ENCODE measurements at places on chromosomes 5 and 9.
A peak's percentile ranks its signal among the peaks of the same experiment; 100 is the strongest.

DNA sequence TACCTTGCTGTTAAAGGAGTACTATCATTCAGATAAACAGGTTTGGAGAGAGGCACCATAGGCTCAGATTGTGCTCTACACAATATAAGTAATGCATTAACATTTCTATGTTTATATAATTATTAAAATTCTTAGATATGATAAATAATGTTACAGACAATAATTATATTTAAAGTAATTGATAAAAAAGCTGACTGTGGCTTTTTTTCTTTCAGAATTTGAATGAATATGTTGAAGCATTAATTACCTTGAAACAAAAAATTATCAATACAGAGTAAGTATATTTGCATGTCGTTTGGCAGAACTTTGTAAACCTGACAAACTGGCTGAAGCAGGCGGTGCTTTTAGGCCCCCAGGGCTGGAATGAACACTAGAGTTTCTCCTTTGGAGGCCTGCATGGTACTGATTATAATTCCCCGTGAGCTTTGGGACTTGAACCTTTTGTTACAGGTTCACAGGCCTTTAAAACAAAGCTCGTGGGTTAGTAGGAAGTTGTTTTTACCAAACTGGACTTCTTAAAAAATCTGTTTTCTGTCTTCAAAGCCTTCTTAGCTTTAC lies 13.8 kb downstream of the ICE1 start:
- no peak for DNase-seq

GRCh38 chr5:154039458-154039829 lies 677 bp downstream of the MFAP3 start:
- DNase-seq: no peak

- DNase-seq: no peak
Measured at GRCh38 chr5:175712681-175713085, 54.8 kb downstream of the HRH2 start.

DNA sequence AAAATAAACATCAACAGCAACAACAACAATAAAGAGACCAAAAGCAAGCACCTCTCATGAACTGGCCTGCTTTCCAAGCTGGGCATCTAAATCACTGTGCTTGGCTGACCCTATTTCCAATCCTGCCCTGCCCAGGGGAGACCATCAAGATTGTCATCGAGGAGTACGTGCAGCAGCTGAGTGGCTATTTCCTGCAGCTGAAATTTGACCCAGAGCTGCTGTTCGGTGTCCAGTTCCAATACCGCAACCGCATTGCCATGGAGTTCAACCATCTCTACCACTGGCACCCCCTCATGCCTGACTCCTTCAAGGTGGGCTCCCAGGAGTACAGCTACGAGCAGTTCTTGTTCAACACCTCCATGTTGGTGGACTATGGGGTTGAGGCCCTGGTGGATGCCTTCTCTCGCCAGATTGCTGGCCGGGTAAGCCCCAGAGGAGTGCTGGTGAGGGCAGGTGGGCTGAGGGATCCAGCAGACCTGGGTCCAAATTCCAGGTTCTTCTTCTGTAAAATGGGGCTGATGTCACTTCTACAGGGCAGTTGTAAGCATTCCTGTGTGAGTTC lies 15.6 kb downstream of the PTGS1 start:
- DNase-seq: no peak

DNA sequence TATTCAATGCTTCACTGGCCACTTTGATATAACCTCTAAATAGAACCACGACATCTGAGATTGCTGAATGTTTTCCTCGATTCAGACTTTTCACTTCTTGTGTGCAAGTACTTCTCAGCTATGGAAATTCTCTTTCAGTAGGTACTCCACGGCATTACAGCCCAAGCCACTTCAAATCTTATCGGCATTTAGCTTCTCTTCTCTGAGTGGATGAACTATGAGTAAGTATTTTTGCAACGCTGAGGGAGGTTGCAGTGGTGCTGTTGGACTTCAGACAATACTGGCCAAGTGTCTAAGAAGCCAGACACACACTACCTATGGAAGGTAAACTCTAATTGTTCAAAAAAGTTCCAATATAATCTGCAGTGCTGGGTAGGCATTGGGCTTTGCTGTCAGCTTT lies 60.1 kb downstream of the FBN2 start:
- no peak for DNase-seq

DNA sequence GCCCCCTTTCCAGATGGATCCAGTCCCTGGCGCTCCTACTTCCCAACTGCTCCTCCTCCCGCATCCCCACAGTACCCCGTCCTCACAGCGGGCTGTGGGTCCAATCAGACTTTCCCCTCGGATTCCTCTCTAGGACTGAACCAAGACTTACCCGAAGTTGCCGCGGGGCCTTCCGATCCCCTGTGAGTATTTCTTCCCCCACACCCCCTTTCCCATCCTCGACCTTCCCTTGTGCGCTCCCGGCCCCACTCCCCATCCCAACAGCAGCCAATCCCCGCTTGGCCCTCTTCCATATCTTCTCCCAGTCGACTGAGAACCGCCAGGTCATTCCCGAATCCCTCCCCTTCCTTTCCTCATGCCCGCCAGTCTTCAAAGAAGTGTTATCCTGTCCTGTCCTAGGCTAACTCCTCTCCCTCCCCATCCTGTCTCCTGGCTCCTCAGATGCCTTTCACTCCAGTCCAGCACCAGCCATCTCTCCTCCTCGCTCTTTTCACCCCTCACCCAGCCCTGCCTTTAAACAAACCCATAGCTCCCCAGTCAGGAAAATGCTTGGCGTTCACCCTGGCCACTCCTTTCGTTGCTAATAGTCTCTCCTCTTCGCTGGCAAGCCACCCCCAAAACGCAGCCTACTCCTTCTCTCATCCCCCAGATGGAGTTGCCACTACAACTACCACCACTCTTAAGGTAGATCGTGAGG lies 646 bp downstream of the SWI5 start:
- no peak for DNase-seq

DNA sequence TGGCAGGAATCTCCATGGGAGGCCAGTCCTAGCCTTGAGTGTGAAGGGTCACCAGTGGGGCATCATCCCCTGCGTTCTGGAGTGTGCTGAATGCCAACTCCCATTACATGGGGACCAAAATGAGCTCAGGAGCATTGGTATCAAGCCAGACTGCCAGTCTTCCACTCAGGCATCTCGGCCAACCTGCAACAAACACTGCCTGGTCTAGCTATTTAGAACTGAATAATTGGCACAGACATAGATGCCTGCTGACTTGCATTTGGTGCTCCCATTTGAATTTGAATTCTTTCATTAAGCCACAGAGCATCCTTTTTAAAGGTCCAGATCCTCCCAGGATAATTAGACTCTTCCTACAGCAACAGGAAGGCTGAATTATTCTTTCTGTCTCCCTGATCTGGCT lies 116.6 kb upstream of the ABCA1 start:
- DNase-seq: no peak

GRCh38 chr5:59189472-59190244 lies 606.8 kb downstream of the RAB3C start:
- DNase-seq: no peak

DNA sequence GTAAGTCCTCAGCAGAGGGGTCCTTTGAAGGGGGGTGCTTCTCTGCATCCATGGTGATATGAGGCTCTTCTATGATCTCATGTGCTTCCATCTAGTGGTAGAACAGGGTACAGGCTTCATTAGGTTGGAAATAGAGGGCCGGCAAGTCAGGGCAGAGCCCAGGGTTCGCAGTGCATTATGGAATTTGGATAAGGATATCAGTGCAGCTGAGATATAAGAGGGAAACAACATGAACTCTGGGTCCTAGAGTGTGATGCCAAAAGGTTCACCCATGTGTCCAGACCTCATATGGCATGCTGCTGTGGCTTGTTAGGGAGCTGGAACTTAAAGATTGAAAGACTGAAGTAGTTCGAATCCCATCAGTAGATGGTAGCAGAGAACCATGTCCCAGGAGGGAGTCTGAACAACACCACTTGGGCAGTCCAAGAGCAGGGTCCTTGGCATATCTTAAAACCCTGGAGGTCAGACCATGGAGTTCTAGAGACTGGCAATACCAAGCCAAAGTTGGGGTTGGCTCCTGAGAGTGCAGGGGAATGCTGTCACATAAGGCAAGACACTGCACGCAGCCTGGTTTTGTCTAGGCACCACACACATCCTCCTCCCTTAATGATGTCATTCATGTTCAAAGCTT lies 2.3 kb downstream of the FAM221B start:
- peak; percentile 65 for DNase-seq

DNA sequence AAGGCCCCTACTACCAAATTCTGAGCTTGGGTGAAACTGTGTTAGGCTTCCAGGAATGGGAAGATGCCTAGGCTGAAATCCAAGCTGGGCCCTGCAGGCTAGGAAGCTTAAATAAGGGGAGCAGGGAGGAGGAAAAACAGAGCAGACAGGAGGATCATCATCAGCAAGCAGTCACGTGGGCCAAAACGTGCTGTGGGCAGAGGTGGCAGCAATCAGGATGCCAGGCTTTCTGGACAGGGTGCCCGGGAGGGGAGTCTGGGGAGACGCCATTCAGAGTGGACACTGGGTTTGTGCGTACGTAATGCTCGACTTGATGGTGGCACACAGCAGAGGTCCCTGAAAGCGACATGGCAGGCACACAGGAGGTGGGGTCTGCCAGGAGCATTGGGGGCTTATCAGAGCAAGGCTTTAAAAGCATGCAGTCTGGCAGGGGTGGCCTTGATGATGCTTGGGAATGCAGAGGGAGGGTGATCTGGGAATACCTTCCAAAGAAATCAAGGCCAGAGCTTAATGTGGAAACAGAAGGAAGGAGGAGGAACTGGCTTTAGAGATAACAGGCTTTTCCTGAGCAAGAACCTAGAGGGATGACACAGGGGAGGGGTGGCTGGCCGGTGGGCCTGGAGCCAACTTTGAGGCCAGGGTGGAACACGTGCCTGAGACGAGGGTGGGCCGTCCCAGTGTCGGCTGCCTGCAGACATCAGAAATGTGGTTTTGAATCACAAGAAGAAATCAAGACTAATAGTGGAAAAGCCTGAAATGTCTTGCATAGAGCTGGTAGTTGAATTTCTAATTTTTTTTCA lies 212.5 kb downstream of the GADD45G start:
- no peak for DNase-seq

DNA sequence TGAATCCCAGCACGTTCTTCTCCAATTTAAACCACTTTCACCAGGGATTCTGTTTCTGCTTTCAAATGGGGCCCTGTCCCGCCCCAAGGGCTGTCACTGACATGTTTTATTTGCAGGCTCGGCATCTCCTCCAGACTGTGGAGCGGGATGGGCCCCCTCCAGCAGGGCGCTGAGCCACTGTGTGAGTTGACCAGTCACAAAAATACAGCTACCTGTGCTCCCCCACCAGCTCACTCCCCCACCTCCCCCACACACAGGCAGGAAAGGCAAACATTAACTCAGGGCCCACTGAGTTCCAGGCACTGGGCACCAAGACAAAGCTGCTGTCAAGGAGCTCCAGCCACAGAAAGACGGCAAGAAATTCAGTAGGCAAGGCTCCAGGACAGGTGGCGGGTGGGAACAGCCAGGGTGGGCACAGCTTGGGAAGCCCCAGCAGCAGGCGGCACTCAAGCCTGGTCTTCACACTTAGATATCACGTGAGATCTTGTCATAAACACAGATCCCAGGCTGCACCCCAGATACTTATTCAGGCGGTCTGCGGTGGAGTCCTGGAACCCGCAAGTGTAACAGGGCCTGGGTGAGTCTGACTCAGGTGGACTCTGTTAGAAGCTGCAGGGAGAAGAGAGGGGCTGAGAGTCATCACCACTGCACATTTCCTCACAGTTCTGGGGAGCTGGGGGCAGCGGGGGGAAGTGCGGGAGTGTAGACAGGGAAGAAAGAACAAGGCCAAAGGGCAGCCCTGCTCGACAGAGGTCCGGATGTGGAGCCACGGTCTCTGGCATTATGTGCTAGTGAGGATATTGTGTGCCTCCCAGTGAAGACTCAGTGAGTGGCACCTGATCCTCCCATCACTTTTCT lies 44.7 kb downstream of the OR2V1 start:
- no peak for DNase-seq

DNA sequence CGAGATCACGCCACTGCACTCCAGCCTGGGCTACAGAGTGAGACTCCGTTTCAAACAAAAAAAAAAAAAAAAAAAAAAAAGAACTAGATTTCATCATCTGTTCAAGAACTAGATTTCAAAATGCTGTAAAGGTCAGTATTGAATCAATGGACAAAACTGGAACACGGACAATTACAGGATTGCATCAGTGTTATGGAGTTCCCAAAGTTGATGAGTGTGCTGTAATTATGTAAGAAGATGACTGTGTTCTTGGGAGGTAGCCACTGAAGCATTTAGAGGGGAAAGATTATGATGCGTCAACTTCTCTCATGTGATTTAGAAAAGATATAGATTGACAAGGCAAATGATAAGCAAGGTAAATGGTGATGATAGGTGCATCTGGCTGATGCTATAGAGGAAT lies 6.5 kb downstream of the FAM240B start:
- no peak for DNase-seq

DNA sequence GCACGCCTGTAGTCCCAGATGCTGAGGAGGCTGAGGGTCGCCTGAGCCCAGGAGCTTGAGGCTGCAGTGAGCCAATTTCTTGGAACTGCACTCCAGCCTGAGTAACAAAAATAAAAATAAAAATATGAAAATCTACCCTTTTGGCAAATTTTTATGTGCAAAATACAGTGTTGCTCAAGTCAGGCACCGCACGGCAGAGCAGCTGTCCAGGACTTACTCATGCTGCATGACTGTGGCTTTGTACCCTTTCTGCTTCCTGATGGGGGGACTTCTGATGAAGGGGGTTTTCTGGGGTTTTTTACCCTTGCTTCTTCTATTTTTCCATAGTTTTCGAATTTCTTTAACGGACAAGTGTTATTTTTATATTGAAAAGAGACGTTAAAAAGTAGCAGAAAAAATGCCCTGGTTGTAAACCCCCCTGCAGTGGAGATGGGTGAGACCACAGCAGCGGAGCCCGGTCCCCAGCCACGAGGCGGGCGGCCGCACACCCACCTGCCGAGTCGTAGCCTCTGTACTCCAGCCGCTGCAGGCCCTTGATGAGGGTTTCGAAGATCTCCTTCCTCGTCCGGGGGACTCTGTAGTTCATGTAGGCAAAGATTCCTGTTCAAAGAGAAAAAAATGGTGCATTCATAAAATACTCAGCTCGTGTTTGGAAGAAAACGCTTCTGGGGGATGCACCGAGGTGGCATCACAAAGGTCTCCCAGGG lies 15.0 kb downstream of the GFPT2 start:
- no peak for DNase-seq

- no peak for DNase-seq
Measured at GRCh38 chr5:11734369-11734768, 169.9 kb downstream of the CTNND2 start.

GRCh38 chr5:11384441-11385250 lies 519.6 kb downstream of the CTNND2 start:
- no peak for DNase-seq

DNA sequence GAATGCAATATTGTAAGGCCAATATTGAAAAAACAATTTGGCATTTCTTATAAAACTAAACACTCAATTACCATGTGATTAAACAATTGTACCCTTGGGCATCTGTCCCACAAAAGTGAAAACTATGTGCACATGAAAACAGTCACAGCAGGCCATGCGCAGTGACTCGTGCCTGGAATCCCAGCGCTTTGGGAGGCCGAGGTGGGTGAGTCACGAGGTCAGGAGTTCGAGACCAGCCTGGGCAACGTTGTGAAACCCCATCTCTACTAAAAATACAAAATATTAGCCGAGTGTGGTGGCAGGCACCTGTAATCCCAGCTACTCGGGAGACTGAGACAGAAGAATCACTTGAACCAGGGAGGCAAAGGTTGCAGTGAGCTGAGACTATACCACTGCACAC lies 343.7 kb downstream of the DMRTA1 start:
- no peak for DNase-seq

GRCh38 chr5:107370396-107370968 lies 300.3 kb downstream of the EFNA5 start:
- DNase-seq: no peak
